ENCODE measurements at places on chromosomes 11 and 22.

- DNase-seq = no peak
Observed at GRCh38 chr11:46050003-46050461, 71.2 kb downstream of the PHF21A start.

DNA sequence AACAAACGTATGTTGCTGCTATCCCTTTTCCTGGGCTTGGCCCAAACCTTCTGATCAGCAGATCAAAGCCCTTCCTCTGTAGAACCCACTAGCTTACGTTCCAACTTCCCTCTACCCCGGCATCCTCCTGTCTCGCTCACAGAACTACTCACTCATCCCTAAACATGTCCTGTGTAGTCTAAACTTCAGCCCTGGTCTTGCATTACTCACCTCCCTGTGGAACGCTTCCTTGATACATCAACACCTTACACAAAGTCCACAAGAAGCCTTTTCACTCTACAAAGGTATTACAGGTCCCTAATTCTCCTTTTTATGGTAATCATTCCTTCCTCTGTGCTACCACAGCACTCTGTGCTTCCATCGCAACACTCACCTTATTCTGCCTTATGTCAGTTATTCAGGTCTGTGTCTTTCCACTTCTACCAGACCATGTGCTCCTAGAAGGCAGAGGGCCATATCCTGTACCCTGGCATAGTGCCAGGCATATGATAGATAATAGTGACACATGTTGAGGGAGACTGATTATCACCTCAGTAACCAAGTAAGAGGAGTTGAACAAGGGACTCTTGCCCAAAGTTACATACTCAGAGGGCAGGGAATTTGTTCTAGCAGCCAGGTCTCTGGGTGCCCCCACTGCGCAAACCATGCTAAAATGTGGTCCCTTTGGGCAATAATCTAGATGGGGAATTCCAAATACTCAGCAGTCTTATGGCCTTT, 41.6 kb downstream of the USP35 start:
- no peak for DNase-seq

DNA sequence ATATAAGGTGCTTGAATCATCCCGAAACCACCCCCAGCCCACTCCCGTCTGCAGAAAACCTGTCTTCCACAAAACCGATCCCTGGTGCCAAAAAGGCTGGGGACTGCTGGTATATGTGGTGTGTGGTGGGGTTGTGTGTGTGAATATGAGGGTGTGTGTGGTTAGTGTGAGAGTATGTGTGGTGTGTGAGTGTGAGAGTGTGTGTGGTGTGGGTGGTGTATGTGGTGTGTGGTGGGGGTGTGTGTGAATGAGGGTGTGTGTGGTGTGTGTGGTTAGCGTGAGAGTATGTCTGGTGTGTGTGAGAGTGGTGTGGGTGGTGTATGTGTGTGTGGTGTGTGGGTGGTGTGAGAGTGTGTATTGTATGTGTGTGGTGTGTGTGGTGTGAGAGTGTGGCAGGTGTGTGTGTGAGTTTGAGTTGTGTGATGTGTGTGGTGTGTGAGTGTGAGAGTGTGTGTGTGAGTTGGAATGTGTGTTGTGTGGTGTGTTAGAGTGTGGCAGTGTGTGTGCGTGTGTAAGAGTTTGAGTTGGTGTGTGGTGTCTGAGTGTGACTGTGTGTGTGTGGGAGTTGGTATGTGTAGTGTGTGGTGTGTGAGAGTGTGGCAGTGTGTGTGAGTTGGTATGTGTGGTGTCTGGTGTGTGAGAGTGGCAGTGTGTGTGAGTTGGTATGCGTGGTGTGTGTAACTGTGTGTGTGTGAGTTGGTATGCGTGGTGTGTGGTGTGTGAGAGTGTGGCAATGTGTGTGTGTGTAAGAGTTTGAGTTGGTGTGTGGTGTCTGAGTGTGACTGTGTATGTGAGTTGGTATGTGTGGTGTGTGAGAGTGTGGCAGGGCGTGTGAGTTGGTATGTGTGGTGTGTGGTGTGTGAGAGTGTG, 6.5 kb downstream of the UPK3A start:
- no peak for DNase-seq

DNA sequence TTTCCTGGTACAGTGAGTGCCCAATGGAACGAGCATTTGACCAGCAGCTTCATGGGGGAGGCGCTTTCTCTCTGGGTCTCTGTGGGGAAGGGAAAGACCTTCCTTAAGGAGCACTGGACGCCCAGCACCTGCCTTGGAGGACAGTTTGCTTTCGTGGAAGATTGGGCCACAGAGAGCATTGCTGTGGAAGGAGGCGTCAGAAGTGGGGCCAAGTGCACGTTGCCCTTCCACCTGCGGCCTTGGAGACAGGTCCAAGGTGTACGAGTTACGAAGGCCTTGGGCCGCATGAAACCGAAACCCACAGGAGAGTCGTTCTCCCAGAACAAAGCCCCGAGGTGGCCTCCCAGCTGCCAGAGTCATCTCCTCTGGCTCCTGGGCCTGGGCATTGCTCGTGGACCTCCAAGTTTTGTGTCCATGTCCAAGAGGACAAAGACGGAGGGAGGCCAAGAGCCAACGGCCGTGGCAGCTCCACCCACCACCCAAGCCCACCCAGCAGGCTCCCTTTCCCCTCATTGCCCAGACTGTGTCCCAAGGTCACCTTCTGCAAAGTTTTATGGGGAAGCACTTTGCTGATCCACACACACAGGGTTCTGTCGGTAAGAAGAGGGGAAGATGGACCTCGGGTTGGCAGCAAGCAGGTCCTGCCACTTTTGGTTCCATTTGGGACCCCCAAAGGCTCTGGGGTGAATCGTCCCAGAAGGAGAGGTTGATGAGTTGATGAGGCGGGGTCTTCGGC, 5.8 kb upstream of the NLRP6 start:
- no peak for DNase-seq

DNA sequence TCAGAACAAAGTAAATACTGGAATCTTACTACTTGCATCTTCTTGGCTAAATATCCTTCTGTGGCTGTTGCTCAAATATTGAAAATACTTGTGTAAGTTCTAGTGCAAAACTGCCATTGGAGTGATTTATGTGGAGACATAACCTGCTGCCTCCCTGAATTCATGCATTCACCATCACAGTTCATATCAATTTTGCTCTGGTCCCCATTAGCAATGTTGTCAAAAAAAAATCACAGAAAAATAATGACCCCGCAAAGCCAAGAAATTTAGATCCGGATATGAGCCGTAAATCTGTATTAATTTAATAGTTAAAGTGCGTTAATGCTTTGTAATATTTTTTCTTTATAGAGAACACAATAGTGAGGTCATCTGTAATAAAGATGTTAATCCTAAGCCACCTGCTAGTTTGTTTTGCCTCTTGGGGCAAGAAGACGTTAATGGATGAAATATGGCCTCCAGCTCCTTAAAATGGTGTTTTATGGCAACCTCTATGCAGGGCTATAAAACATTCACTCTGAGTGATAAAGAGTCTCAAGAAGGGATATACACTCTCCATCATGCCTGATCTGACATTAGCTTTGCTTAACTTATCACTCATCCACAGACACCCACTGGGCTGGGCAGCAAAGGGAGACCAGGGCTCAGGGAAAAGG, 255.9 kb downstream of the INSC start:
- DNase-seq = no peak

Measured in stimulated activated CD8-positive, alpha-beta memory T cell treated with anti-CD3 and anti-CD28 coated beads, Interleukin-4, amount 100 ng/mL, for 1 hour (primary cell).